Activated CD4-positive, alpha-beta T cell treated with anti-CD3 and anti-CD28 coated beads for 36 hours (primary cell): ENCODE measurements at places on chromosomes 3 and 15.
A peak's percentile ranks its signal among the peaks of the same experiment; 100 is the strongest.

DNA sequence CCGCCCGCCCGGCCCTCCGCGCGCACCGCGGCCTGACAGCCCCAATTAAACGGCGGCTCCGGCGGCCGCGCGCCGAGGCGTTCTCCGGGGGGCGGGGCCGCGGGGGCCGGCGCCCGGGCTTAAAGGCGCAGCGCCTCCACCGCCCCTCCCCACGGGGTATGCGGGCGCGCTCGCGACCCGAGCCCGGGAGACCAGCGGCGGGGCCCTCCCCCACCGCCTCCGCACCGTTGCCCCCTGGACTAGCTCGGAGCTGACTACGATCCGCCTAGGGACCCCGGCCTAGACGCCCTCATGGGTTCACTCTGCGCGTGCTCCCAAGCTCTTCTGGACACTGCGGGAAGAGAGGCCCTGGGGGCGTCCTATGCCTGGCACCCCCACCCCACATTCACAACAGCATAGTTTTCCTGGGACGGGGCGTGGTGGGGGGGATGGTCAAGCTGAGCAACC, at the start of gene DUSP7:
Gene DUSP7 (minus strand): TSS at position 51 of the 447 bp plus-strand sequence. CDS start 205 bp downstream, outside the sequence.
- H3K27ac ChIP-seq = peak within 1 kb of the TSS; percentile 93
- peaks cover 18% of the 10 kb centered on the region for H3K36me3 ChIP-seq
- H3K4me1 ChIP-seq = peaks cover 36% of the 10 kb centered on the region
- H3K27me3 ChIP-seq = no peaks in the 10 kb centered on the region
- DNase-seq = peak; percentile 85
- peak within 1 kb of the TSS; percentile 86 for H3K4me3 ChIP-seq

DNA sequence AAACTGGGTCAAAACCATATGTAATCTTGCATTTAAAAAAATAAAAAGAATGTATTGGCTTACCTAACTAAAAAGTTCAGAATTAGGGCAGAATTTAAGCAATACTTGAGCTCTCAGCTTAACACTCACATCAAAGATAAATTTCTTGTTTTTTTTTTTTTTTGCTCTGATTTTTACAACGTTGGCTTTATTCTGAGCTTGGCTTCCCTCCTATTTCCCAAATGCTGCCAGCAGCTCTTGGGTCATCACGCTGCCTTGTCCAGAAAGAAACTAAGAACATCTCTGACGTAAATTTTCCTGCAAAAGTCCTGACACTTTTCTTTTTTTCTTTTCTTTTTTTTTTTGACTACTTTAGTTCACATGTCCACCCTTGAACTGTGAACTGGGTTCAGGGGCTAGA, 150.6 kb upstream of the TGFBR2 start:
- H3K4me3 ChIP-seq = no peak overlapping the region
- H3K27ac ChIP-seq = no peak overlapping the region
- H3K36me3 ChIP-seq = no peaks in the 10 kb centered on the region
- peaks cover 4% of the 10 kb centered on the region for H3K4me1 ChIP-seq

DNA sequence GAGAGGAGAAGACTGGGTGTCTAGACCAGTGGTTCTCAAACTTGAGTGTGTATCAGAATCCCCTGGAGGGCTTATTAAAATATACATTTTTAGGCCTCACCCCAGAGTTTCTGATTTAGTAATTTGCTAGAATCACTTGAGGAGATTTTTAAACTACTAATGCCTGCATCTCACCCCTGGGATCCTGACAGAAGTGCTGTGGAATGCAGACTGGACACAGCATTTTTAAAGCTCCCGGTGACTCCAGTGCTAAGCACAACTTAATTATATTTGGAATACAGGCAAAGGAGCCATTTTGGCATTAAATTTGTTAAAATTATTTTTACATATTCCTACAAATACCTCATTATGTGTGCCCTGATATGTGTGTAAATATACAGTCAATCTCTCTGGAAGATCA, 26.7 kb upstream of the COL6A6 start:
- H3K27ac ChIP-seq = no peak overlapping the region
- peaks cover 7% of the 10 kb centered on the region for H3K27me3 ChIP-seq
- DNase-seq = no peak
- H3K4me1 ChIP-seq = no peaks in the 10 kb centered on the region

GRCh38 chr3:183613366-183614285, 21.8 kb upstream of the KLHL24 start:
- no peak overlapping the region for H3K4me3 ChIP-seq
- H3K27ac ChIP-seq = no peak overlapping the region
- H3K36me3 ChIP-seq = no peaks in the 10 kb centered on the region
- H3K27me3 ChIP-seq = peaks cover 3% of the 10 kb centered on the region
- H3K4me1 ChIP-seq = no peaks in the 10 kb centered on the region

- no peak for DNase-seq
- no peak overlapping the region for H3K27ac ChIP-seq
- no peak overlapping the region for H3K4me3 ChIP-seq
These were observed 162.1 kb downstream of the C3orf38 start for GRCh38 chr3:88311826-88312225.
